ENCODE measurements at places on chromosomes 2 and 18.

DNA sequence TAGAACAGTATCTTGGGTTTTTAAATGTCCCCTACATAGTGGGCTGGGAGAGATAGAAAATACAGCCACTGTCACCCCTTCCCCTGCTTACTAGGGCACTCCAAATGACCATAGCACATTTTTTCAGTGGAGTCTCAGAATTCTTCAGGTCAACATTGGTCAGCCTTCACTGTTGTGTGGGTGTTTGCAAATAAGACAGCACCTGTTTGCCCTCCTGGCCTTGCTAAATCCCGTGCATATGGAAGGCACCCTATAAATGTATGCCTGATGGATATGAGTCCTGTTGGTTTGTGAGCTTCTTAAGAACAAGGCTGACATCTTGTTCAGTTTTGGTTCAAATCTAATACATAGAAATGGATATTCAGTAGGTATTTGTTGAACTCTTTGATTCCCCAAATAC lies 12.5 kb downstream of the ITGA6 start:
- DNase-seq = no peak

DNA sequence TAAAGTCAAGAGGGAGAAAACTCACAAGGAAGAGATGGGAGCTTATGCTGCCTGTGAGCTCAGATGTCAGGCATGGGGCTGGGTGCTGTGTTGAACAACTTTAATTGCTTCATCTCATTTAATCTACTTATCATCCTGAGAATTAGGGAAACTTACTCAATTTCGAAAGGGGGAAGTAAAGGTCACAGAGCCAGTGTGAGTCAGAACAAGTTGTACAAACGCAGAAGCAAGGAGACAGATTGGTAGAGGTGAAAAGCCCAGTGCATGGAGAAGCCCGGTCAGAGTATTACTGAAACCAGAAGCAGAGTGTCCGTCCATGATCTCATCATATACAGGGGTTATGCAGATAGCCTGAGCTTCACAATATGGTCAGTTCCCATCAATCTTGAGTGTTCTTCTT lies 281.1 kb upstream of the POU3F3 start:
- no peak for DNase-seq

- no peak for DNase-seq
Observed at GRCh38 chr2:85722519-85722918, 28.4 kb downstream of the GNLY start.

DNA sequence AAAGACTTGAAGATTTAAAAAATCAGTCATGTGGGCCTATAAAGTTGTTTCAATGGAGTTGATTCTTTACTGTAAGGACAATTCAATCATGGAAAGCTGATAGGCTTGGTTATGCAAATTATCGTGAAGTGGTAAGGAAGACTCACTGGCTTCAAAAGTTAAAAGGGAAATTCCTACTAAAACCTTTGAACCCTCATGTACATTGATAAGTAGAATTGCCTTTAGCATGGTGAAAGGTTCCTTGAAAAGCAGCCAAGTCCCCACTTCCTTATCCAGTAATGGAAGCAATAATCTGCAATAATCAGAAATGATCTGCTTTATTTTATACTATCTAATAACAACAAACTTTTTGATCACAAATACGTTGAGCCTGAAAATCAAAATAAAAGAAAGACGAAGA lies 14.4 kb upstream of the CCL20 start:
- DNase-seq = no peak

DNA sequence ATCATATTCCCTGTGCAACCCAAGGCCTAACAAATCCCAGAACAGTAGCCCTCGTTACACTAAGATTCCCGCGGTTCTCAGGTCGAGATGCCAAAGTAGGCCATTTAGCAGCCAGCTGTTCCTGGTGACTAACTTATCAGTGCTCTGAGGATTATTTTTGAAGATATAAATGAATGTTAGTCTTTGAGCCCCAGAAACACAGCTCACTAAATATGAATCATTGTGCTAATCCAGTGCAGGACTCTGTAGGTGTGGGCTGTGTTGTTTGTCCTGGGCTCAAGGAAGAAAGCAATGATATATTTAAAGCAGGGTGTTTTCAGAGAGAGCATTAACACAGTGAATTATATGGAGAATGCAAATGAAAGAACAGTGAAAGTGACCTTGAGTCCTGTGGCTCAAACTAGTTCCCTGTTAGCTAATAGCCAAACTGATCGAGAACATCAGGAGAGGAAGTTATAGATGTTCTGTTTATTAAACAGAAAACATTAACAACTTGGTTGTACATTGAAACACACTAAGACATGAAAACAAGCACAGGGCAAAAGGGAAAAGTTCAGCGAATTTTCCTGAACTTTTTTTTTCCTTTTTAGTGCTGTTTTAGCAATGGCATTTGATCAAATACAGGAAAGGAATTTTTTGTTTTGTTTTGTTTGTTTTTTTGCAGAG lies 228.3 kb downstream of the RNF152 start:
- DNase-seq = no peak

DNA sequence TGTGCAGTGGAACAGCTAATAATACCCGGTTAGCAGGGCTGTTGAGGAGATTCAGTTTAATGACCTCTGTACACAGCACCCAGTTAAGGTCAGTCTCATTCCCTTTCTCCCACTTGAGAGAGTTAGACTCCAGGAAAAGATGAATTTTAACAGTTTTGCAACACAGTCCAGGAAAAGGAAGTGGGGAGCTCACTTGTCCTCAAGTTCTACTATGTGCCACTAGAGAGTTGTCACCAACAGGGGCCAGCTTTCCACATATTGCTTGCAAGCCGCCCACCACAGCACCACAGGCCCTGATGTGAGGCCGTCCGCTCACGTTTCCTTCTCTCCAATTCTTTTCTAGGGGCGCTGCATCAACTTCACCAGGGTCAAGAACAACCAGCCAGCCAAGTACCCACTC lies 142.1 kb downstream of the GFPT1 start:
- DNase-seq = no peak

DNA sequence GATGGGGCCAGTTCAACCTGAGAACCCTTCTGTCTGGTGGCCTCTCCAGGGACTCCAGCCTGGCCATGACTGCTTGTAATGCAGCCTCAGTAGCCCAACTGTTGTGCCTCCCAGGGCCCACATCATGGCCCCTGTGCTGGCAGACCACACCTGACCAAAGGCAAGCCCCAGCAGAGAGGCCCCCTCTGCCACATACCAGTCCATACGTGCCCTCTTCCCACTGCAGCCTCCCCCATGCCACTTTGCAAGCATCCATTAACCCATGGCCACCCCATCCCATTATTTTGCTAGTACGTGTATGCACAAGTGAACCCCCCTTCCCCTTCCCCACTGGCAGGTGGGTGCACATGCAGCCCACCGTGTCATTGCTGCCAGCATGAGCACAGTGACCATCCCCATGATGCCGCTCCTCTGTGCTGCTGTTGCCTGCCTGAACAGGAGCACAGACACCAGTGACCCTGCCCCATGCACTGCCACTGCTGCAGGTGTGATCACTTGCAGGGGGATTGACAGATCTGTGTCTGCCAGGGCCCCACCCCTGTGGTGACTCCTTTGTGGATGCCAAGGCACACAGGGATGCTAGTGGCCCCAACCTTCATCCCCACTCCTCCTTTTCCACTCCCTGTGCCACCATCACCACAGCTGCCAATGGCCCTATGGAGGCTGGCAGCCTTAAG lies 330.0 kb upstream of the DSEL start:
- no peak for DNase-seq

- DNase-seq = no peak
Observed at GRCh38 chr2:241114836-241115235, 12.7 kb upstream of the MTERF4 start.

- DNase-seq = no peak
Observed at GRCh38 chr18:1246827-1247226, 342.2 kb downstream of the ADCYAP1 start.

DNA sequence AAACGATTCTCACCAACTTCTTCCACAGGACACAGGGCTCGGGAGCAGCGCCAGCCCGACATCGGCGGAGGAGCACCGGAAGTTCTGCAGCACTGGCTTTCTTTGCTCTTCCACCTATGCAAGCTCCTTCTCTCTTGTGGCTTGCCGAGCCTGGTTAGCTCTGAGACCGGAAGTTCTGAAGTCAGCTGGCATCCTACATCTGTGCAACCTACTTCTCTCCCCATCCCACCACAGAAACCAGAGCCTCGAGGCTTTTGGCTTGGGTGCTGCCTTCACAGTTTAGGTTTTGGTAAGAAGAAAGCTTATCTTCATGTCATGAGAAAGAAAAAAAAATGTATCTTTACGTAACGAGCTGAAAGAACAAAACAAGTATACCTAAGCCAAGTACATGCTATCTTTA lies 111.7 kb downstream of the ANKRD44 start:
- DNase-seq = no peak

GRCh38 chr2:154375579-154375931 lies 322.9 kb upstream of the KCNJ3 start:
- peak; percentile 0 for DNase-seq

- no peak for DNase-seq
Observed at GRCh38 chr2:189018631-189019030, 44.5 kb downstream of the COL3A1 start.

- DNase-seq = no peak
Observed at GRCh38 chr2:105919826-105920225, 175.1 kb downstream of the NCK2 start.

- DNase-seq = no peak
Observed at GRCh38 chr2:157875641-157876065, 477 bp downstream of the ACVR1 start.

GRCh38 chr2:193687195-193687594 lies 1492.5 kb upstream of the TMEFF2 start:
- no peak for DNase-seq

- no peak for DNase-seq
Observed at GRCh38 chr2:37809525-37809924, 115.6 kb upstream of the RMDN2 start.

GRCh38 chr18:79250301-79250981 lies 145.3 kb upstream of the NFATC1 start:
- no peak for DNase-seq

GRCh38 chr2:133492719-133493380 lies 75.4 kb downstream of the NCKAP5 start:
- DNase-seq = no peak

- no peak for DNase-seq
Observed at GRCh38 chr2:190875891-190876290, 4.7 kb upstream of the GLS start.

- peak; percentile 63 for DNase-seq
Observed at GRCh38 chr18:12851716-12852115, 32.3 kb downstream of the PTPN2 start.

DNA sequence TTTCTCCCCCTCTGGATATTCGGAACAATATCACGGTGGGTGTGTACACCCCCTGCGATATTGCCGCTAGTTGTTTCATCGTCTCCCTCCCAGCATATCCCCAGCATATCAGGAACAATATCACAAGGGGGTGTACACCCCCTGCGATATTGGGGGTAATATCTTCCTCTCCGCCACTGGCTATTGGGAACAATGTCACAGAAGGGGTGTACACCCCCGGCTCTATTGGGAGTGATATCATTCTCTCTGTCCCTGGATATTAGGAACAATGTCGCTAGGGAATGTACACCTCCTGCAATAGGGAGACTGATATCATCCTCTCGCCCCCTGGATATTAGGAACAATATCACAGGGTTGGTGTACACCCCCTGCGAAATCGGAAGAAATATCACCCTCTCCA lies 1932.0 kb downstream of the SUCLG1 start:
- no peak for DNase-seq

GRCh38 chr2:67883316-67884087 lies 179.3 kb downstream of the C1D start:
- no peak for DNase-seq

- DNase-seq = no peak
Observed at GRCh38 chr2:170362871-170363631, 185.1 kb downstream of the MYO3B start.

DNA sequence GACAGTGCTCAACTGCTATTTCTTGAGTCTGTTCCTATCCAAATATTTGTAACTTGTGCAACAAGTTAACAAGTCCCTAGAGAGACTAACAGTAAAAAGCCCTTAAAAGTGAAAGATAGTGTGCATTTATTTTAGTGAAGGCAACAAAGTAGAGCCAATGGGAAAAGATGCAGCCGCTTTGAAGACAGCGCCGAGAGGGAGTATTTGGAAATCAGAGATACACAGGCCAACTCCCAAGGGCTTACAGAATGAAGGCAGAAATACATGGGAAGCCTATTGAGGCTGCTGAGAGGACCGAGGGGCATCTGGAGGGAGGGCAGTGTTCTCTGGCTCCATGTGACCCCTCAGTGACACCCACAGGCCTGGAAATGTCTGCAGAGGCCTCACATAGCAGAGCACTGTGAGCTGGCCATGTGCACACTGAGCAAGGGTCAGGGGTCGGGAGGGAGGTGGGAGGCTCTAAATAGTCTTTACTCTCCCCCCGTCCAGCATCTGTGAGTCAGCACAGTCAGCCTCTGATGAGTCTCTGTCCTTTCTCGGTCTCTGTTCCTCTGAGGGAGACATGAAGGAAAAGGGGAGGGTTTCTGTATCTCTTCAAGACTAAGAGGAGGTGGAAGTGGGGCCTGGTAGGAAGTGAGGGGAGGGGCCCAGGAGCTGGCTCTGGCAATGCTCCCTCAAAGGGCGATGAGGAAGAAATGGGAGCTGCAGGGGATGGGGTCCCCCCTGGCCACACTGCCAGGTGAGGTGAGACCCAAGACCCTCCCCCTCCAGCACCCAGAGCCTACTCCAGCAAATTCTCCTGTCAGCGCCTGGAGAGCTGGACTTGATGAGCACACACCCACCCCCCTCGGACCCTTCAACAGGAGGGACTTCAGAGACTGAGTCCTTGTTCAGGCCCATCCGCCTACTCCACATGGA lies 133.6 kb downstream of the SP3 start:
- DNase-seq = peak; percentile 16

DNA sequence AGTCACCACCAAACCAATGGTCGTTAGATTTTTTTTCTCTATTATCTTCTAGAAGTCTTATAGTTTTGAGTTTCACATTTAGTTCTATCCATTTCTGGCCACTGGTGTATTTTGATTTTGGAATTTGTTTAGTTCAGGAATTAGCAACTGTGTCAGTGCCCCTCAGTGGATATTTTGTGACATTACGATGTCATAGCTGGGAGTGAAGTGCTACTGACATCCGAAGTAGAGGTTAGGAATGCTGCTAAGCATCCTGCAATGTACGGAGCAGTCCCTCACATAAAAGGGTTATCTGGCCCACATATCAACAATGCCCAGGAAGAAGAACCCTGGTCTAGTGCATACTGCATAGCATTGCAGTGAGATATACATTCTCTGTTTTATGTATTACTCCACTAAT lies 157.4 kb upstream of the RGPD4 start:
- no peak for DNase-seq

DNA sequence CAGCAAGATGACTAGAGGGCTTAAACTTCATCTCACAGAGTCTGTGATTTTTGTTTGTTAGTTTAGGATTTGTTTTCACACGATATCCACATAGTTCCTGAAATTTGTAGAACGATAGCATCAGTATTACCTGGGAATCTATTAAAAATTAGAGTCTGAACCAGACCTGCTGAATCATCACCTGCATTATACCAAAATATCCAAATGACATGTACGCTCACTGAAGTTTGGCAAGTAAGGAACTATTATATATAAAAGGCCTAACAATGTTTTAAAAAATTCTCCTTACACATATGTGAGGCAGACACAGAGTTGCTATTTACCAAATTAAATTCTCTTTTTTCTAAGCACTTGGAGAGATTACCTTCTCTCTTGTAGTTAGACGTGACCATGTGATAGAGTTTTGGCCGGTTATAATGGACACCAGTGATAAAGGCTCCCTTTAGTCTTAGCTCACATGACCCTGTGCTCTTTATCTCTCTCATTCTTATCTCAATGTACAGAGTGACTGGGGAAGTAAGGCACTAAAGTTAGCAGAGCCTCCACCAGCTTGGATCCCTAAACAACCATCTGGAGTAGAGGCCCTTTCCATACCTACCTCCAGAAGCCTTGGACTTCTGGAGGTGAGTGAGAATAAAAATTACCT lies 363.1 kb downstream of the DSC3 start:
- no peak for DNase-seq

- no peak for DNase-seq
Observed at GRCh38 chr18:9848170-9848879, 37.4 kb upstream of the TXNDC2 start.
